Activated naive CD8-positive, alpha-beta T cell treated with anti-CD3 and anti-CD28 coated beads for 36 hours (primary cell): ENCODE measurements at places on chromosomes 3 and 15.

DNA sequence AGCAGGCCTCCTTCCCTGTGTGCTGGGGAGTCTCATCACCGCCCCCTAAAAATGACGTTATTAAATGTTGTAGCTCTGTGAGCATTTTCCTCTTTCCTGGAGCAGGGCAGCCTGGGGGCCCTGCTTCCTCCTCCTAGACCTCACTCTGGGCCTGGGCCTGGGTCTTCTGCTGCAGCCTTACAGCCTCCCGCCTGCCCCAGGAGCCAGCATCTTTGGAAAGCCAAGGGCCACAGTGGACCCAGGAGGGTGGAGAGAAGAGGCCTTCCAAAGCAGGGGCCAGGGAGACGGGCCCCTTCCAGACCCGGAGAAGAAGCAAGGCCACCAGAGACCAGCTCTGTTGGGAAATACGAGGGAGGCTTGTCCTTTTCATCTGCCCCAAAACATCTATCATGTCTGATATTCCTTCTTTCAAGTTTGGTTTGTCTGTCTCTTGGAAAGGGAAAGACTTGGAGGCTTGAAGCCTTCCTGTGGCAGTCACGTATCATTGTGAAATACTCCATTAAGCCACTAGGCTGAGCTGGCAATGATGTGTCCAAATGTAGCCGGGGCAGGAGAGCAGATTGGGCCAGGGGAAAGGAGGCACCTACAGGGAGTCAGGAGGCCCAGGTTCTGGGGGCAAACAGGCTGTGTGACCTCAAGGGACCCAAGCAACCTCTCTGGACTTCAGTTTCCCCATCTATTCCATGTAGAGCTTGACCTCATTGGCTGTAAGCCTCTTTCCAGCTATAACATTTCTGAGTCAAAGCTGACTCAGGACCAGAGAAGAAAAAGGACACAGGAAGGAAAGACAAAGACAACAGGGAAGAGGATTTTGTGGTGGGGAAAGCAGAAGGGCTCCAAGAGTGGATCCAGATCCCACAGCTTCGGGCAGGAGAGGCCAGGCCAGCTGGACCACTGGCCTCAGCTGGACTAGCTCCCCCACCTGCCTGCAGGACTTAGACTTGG, 31.1 kb downstream of the CYP11A1 start:
- no peak for DNase-seq

DNA sequence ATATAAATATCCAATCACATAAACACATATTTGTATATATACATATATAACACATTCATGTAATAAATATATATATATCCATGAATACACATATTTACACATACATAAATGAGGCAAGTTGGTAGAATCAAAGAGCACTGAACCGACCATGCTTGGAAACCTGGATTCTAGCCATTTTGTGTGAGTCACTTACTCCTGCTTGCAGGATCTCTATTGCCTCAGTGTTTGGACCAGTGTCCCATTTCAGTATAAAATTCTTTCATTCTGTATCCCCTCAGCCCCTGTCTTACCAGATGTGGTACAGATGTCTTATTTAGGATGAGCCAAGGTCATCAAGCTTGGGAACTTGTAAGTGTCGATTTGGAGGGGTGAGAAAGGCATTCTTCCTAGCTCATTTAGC, 391.4 kb upstream of the FRG2C start:
- DNase-seq, result no peak

GRCh38 chr3:39911465-39912309, 102.3 kb downstream of the MYRIP start:
- DNase-seq, result no peak

DNA sequence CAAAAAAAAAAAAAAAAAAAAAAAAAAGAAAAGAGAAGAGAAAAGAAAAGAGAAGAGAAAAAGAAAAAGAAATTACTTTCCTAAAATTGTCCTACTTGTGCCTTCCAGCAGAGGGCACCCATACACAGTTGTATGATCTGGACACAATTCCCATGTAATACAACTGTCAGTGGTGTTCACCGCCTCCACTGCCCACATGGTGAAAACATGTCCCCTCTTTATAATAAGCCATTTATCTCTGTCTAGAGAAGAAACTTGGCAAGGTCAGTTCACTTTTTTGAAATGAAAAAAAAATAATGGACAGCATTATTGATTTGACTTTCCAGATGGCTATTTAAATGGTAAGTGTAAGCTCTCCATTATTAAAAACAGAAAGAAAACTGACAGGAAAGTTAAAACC, 459.4 kb downstream of the GBE1 start:
- no peak for DNase-seq

DNA sequence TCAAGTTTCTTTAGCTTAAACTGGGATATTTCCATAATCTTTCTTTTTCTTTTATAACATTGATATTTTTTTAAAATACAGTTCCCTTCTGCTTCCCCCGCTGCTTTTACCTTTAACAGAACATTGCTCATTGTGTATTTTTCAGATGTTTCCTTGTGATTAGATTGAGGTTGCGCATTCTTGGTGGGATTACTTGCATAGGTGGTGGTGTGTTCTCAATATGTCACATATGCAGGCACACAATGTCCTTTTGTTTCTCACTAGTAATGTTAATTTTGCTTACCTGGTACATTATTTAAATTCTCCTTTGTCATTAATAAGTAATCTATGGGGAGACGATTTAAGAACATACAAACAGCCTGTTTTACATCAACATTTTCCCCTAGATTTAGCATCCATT, 48.2 kb downstream of the HMG20A start:
- DNase-seq, result no peak

- peak; percentile 3 for DNase-seq
Observed at GRCh38 chr3:79086514-79086913, 681.3 kb downstream of the ROBO1 start.

DNA sequence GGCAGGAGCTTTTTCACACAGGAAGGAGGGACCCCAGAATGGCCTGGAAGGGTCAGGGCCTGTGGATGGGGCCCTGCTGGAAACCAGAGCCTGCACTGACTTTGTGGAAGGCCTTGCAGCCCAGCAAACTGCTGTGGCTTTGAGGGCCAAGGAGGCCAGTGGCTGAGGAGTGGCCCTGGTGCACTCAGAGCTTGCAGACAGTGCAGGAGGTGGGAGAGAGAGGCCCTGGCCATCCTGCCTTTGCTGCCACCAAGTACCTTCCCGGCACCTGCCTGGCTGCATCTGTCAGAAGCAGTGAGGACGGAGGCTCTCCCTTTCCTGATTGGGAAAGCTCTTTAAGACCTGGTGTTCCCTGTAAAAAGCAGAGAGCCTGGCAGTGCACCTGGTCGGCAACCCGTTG, 6.4 kb downstream of the PSTPIP1 start:
- DNase-seq, result no peak

- DNase-seq, result no peak
Observed at GRCh38 chr3:24149032-24149431, 203.9 kb downstream of the NR1D2 start.

DNA sequence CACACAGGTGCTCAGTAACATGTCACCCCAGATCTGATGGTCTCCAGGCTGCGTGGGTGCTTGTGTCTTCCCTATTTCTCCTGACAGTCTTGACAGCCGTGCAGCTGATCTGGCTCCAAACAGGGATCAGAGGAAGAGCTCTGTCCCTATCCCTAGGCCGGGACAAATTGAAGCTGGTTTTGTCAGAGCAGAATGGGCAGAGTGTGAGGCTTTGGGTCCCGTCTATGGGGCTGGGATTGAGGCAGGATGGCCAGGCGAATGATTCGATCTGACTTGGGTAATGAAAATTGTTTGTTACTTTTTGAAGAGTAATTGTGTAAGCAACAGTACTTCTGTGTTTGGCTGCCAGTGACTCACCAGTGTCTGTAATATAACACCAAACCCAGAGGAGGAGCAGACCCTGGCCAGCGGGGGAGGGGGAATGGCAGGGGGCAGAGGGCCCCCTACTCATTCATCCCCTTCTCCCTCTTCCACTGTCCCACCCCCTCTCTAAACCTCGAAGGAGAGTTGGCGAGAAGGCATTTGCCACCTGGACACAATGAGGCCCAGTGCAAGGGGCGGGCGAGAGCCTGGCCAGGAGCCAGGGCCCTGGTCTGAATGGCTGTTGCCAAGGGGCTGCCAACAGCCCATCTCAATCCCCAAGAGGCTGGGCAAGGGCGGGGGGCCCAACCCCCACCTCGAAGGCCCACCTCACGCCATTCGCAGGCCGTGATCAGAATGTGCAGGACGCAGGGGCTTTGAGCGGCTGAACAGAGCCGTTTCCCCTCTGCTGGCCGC, 4.9 kb upstream of the MAGEF1 start:
- DNase-seq, result no peak

DNA sequence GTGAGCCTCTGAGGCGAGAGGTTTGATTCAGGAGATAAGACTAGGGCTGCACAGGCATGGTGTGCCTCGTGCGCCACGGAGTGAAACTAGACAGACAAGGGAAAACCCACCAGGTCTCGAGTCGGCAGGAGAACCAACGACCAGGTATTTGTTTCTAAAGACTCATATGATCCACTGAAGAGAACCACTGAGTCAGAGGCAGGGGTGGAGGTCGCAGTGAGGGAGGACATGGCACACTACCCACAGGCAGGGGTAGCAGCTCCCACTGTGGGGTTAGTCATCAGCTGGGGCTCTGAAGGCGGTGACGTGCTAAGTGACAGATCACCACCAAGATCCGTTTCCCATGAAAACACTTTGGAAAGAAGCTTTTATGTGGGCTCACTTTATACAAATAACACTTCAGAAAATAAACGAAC, 45.7 kb downstream of the CHSY1 start:
- DNase-seq, result peak; percentile 85

GRCh38 chr15:51793521-51794305, 35.7 kb upstream of the TMOD3 start:
- no peak for DNase-seq

- peak; percentile 72 for DNase-seq
Observed at GRCh38 chr3:101850246-101851051, 1.1 kb downstream of the NFKBIZ start.
